H9 (cell line): ENCODE measurements at places on chromosomes 13 and 19. TPM values are rescaled to one million over a fixed set of nuclear protein-coding genes. Genes with fewer than 3 reads are reported as not detected.
A peak's percentile ranks its signal among the peaks of the same experiment; 100 is the strongest.

GRCh38 chr19:39845584-39845932, 621 bp downstream of the FBL start:
- DNase-seq: no peak
- peaks cover 7% of the 10 kb centered on the region for H3K4me1 ChIP-seq
- H3K4me3 ChIP-seq: peak overlapping the region; percentile 99
- H3K36me3 ChIP-seq: peaks cover 2% of the 10 kb centered on the region; the same call in 2 of the 3 replicates

DNA sequence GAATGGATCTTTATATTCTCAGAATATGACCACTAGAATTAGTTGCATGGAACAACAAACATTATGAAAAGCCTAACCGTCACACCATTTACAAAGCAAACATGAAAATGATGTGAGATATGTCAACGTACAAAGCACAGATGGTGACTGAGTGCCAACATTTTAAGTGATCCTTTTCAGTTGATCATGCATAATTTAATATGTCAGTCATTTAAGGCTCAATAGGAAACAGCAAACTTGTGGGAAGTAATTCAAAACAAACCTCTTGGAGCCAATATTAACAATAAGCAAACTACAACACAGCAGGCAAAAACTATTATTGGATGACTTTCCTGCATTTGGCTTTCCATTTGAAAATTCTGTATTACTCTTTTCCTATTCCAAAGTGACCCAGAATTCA, 277.6 kb downstream of the SLITRK6 start:
- no peaks in the 10 kb centered on the region for H3K4me1 ChIP-seq
- H3K27me3 ChIP-seq: no peaks in the 10 kb centered on the region
- no peak overlapping the region for H3K4me3 ChIP-seq

- H3K4me3 ChIP-seq: no peak overlapping the region
- no peaks in the 10 kb centered on the region for H3K27me3 ChIP-seq
- no peak for DNase-seq
- H3K36me3 ChIP-seq: no peaks in the 10 kb centered on the region
- no peak overlapping the region for H3K27ac ChIP-seq
Measured at GRCh38 chr13:51342706-51343105, 3.2 kb downstream of the SERPINE3 start.

GRCh38 chr19:44608391-44608821, 5.0 kb upstream of the IGSF23 start:
- H3K4me3 ChIP-seq: no peak overlapping the region
- no peak for DNase-seq
- H3K36me3 ChIP-seq: peaks cover 2% of the 10 kb centered on the region; the same call in 1 of the 2 replicates
- no peaks in the 10 kb centered on the region for H3K27me3 ChIP-seq
- peaks cover 4% of the 10 kb centered on the region; the same call in 1 of the 2 replicates for H3K4me1 ChIP-seq

Gene NEK5
- 0.26 TPM in 1 of 2 replicates, not detected in the other for total RNA-seq

Gene CYP4F22
- total RNA-seq: not detected in 2 replicates

Gene KATNAL1
- total RNA-seq: 11.0 and 11.2 TPM in 2 replicates
